ENCODE measurements at places on chromosomes 1 and 21. TPM values are rescaled to one million over a fixed set of nuclear protein-coding genes. Genes with fewer than 3 reads are reported as not detected.

Gene C1orf94
- not detected for total RNA-seq

Gene G0S2
- 49.4 TPM for total RNA-seq

GRCh38 chr1:199132006-199132405 is 493.2 kb downstream of the PTPRC start:
- no peak overlapping the region for H3K4me3 ChIP-seq
- no peak for DNase-seq
- H3K27ac ChIP-seq: no peak overlapping the region

DNA sequence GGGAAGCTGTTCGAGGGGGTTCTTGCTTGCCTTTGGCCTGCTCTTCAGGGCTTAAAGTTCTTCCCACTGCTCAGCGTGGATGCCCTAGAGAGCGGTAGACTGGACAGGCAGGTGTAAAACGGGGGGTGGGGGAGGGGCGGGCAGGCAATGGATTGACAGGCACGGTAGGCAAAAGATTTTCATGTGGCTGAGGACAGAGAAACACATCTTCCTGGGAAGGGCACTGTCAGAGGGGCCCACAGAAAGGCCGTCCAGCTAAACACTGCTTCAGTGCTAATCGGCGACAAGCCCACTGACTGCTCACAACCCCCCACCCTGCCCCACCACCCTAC is 412 bp downstream of the ABCA4 start:
- H3K36me3 ChIP-seq: no peaks in the 10 kb centered on the region
- DNase-seq: no peak
- H3K27me3 ChIP-seq: no peaks in the 10 kb centered on the region
- no peaks in the 10 kb centered on the region for H3K4me1 ChIP-seq

Gene TEKT2
- total RNA-seq: 0.18 TPM

DNA sequence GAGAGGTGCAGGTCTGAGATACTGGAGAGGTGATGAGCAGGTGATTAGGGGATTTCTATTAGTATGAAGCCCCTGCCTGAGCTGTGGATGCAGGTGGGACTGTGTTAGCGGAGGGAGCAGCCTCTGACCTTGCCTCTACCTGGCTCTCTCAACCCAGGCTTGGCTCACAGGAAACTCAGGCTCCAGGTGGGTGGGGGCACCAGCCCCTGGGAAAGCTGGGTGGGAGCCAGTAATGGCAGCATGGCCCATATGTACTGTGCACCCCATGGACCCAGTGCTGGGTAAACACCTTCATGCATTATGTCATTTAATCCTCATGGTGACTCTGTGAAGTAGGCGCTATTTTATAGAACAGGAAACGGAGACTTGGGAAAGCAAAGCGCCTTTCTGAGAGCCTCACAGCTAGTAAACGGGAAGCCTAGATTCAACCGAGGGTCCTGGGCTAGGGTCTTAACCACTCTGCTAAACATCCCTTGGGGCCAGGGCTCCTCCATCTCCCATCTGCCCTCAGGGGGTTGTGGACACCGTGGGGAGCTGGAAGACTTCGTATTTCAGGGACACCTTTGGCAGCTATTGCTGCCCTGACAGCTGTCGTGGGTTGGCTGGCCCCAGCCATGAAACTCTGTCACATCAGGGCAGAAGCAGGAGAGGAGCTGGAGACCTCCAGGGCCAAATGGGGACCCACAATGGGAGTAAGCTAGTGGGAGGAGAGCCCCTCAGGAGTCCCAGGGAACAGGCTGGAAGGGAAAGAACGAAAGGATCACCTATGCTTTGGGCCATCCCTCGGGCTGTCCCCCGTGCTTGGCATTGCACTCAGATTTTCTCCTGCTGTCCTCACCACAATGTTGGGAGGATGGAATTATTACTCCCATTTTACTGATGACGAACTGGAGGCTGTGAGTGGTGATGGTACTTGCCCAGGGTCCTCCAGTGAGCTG is 59.6 kb upstream of the CSF3R start:
- peaks cover 10% of the 10 kb centered on the region for H3K27me3 ChIP-seq
- DNase-seq: no peak
- no peak overlapping the region for H3K27ac ChIP-seq
- H3K4me1 ChIP-seq: no peaks in the 10 kb centered on the region

Gene TEX38
- not detected for total RNA-seq

GRCh38 chr1:192057766-192058165 is 100.5 kb upstream of the RGS18 start:
- H3K4me1 ChIP-seq: no peaks in the 10 kb centered on the region
- H3K4me3 ChIP-seq: no peak overlapping the region
- no peaks in the 10 kb centered on the region for H3K27me3 ChIP-seq
- H3K27ac ChIP-seq: no peak overlapping the region
- DNase-seq: no peak
